ENCODE measurements at places on chromosomes 1 and 21.

- no peak for DNase-seq
Observed at GRCh38 chr1:225448146-225448805, 20.4 kb upstream of the LBR start.

DNA sequence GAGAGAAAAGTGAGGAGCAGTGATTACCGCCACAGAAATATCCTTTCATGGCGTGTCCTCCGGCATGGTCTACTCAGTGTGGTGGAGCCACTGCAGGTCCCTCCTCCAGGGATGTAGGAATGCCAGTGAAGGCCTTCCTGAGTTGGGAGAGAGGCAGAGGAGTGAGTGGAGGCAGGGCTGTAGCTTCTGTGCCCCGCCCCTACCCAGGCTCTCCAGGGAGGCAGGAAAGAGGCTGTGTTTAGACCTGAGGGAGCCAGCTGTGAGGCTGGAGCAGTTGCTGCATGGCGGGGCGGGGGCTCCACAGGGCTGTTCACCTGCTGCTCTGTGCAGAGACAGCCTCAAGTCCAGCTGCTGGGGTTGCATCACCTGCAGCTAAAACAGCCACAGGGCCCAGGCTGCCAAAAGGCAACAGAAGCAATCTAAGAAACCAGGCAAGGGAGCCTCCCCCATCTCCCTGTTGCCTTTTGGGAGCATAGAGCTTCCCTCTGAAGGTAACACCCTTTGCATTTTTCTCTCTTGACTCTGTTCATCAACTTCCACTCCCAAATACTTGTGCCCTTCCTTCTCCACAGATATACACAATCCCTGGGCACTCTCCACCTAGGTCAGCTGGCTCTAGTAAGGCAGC, 801 bp upstream of the ANXA9 start:
- DNase-seq = peak; percentile 79

DNA sequence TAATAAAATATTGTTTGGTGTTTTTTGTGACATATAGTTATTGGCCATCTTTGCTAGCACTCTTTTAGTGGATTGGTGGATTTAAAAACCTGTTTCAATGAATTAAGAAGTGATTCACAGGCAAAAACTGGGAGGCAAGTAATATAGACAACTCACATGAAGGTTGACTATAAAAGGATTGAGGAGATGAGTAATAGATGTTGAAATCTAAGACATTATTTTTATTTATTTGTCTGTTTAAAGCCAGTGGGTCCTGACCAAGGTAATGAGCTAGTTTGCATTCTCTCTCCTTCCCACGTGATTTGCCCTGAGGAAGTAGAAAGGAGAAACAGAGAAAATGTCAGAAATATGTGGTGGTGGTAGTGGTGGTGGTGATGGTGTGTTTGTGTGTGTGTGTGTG, 351.5 kb upstream of the ZP4 start:
- no peak for DNase-seq

- DNase-seq = no peak
Observed at GRCh38 chr1:192941722-192942411, 117.3 kb downstream of the UCHL5 start.

DNA sequence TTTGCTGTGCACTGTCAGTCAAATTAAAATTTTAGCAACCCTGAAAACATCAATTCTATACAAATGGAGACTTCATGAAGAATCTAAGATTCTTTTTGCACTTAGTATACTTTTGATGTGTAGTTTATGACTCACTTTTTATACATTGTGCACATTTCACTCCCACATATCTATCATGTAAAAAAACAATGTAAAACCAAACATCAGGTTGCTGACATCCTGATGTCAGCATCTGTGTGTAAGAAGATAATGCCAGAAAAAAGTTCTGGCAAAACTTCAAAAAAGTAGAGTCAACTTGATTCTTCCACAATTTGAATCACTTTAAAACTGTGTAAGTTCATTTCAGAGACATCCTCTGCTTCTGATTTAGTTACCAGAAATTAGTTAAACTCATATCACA, 115.7 kb downstream of the CENPF start:
- no peak for DNase-seq

- no peak for DNase-seq
Observed at GRCh38 chr1:119347858-119348257, 20.7 kb upstream of the HAO2 start.

- peak; percentile 72 for DNase-seq
Observed at GRCh38 chr1:55786396-55786795, 571.2 kb upstream of the USP24 start.

- no peak for DNase-seq
Observed at GRCh38 chr1:184300446-184300845, 86.4 kb upstream of the C1orf21 start.

DNA sequence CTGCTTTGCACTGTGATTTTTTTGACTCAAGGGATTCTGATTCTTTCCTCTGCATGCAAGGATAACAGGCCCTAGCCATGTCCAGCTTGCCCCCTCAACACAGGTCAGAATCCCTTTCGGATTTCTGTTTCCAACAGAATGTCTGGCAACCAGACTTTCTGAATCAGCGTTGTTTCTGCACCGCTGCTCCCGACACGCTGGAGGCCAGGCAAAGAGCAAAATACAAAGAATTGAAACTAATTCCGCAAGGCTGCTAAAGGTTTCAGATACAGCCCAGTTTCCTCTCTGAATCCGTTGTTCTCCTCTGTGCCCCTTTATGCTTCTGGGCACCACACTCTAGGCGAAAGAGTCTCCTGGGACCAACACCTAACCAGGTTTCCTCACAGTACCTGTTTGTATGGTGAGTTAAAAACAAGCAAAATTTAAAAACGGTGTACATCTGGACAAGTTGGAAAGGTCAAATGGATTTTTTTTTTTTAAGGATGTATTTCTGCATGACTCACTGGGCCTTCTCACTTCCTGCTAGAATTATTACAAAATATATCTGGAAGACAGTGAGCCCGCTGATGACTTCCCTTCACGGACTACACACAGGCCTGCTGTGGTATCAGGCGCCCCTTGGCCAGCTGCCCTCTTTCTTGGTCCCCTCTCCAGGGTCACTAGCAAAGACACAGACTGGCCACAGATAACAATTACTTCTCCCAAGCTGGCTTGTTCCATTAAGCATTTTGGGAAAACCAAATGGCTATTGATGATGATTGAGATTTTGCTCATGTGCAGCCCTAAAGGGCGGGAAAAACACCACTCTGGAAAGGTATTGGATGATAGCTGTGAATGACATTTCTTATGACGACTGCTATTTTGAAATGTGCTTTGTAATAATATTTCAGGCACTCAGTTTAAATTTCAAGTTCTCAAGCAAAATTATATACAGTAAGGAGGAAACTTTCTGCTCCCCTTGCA, 118.3 kb downstream of the TGFB2 start:
- no peak for DNase-seq

DNA sequence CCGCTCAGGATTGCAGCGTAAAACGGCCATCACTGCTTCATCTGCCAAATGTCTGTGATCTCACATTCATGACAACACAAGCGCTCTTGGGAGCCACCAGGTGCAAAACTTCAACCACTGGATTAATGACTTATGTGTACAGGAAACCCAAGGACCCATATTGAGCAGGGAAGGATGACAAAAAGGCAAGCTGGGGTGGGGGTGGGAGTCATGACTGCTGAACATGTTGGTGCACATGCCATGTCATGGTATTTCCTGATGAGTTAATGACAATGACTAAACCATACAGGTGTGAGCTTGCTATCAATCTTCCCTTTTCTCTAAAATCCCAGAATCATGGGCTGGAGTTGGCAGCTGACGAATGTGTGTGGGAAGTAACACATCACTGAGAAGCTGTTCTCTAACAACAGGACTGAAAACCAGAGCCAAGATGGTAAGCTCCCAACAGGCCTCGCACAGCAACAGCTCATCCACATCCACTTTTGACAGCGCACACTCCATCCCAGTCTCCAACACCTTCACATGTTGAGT, 3.1 kb upstream of the SH2D5 start:
- no peak for DNase-seq

DNA sequence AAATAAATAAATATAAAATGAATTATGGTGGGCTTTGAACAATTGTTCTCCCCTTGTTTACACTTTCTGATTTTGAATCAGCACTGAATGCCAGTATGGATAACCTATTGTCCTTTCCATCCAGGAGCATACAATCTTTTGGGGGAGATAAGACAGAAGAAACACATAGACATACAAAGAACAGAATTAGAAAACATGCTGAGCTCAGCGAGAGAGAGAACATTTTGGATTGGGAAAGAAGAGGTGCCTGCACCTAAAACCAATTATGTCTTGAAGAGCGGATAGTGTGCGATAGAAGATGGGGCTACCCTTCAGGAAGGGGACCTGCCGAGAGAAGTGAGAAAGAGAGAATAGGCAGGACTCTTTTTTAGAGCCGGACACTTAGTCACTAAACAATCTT, 6.6 kb downstream of the PGM1 start:
- DNase-seq = no peak

- no peak for DNase-seq
Observed at GRCh38 chr1:29211086-29212030, 19.4 kb downstream of the MECR start.

- no peak for DNase-seq
Observed at GRCh38 chr1:63448731-63449246, 74.2 kb downstream of the ITGB3BP start.

- DNase-seq = no peak
Observed at GRCh38 chr1:151859891-151860293, 6.4 kb upstream of the THEM5 start.

DNA sequence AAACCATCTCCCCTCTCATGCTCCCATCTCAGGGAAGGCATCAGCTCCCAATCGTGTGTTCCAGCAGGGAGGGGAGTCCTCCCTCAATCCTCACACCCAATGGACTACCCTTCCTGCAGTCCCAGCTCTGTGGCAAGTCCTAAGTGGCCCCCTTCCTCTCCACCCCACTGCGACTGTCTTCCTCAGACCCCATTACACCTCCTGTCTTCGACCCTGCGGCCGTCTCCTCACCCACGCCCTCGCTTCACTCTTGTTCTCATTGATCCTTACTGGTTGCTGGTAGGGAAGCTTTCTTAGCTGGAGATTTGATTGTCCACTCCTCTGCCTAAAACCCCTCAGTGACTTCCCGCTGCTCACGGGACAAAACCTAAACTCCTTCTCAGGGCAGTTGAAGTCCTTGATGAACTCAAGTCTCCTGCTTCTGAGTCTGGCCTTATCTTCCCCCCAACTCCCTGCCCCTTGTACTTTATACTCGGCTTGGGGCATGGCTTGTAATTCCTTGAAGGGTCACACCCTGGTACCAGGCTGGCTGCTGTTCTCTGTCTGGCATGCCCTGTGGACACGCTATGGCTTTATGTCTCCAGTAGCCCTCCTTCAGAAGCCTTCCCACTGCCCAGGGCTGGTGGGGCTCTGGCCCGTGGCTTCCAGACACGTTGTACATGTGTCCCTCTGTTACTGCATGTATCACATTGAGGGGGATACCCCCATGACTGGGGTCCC, 2.3 kb upstream of the EPS8L3 start:
- DNase-seq = no peak

- no peak for DNase-seq
Observed at GRCh38 chr1:88646476-88647248, 37.4 kb upstream of the PKN2 start.

GRCh38 chr1:215719552-215719951, 152.4 kb downstream of the KCTD3 start:
- no peak for DNase-seq

DNA sequence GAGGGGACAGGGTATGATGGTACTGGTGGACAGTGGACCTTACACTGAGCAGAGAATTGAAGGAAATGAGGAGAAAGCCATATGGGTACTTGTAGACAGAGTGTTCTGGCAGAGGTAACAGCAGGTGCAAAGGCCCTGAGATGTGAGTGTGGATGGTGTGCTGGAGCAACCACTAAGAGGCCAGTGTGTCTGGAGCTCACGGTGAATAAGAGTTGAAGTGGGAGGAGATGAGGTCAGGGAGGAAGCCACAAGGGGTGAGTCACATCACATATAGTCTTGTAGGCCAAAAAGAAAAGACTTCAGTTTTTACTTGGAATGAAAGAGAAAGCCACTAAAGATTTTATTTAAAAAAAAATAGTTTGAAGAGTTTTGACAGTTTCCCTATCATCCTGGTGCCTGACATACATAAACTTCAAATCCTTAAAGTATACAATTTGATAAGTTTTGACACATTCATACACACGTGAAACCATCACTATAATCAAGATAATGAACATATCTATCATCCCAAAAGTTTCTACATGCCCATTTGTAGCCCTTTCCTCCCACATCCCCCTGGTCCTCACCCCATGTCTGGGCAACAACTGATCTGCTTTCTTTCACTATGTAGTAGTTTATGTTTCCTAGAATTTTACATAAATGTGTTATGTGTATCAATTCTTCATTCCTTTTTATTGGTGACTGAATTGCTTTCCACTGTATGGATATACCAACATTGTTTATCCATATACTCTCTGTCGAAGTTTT, 148.4 kb downstream of the GPATCH2 start:
- no peak for DNase-seq

- no peak for DNase-seq
Observed at GRCh38 chr1:151799179-151800022, 5.8 kb downstream of the LINGO4 start.

GRCh38 chr1:226982451-226983177, 42.5 kb downstream of the COQ8A start:
- no peak for DNase-seq

GRCh38 chr1:6322161-6322560, 61.3 kb upstream of the GPR153 start:
- DNase-seq = no peak

DNA sequence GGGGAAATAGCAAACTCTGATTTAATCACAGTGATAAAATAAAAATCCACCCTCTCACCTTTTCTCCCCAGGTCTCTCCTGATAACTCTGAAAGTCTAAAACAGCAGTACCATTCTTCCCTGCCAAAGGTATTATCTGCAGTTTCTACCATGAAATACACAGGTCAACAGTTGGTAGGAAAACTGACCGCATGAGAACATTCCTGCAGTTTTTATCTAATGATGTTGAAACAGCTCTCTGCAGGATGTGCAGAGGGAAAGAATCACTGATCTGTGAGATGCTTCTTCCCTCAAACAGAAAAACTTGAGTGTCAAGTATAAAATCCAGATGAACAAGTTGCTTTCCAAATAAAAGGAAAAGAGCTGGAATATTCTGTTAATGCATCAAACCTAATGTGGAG, 39.1 kb downstream of the KCNJ6 start:
- no peak for DNase-seq

GRCh38 chr1:37338658-37339057, 135.7 kb upstream of the ZC3H12A start:
- peak; percentile 40 for DNase-seq

GRCh38 chr1:66933887-66934700, 9.3 kb downstream of the MIER1 start:
- DNase-seq = no peak

- no peak for DNase-seq
Observed at GRCh38 chr1:30708361-30708728, 15.0 kb downstream of the MATN1 start.

Measured in DMS79 (cell line).